M059J (cell line): ENCODE measurements at places on chromosomes 12 and 14. TPM values are rescaled to one million over a fixed set of nuclear protein-coding genes. Genes with fewer than 3 reads are reported as not detected.

DNA sequence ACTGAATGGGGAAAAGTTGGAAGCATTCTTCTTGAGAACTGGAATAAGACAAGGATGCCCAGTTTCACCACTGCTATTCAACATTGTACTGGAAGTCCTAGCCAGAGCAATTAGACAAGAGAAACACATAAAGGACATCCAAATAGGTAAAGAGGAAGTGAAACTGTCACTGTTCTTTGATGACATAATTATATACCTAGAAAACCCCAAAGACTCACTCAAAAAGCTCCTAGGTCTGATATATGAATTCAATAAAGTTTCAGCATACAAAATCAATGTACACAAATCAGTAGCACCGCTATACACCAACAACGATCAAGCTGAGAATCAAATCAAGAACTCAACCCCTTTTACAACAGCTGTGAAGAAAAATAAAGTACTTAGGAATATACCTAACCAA, 157.3 kb upstream of the DDHD1 start:
- no peak for DNase-seq

- DNase-seq: no peak
These were observed 466.5 kb upstream of the SOX5 start for GRCh38 chr12:24415934-24416333.

- DNase-seq: no peak
These were observed 111.1 kb downstream of the KITLG start for GRCh38 chr12:88469154-88469553.

DNA sequence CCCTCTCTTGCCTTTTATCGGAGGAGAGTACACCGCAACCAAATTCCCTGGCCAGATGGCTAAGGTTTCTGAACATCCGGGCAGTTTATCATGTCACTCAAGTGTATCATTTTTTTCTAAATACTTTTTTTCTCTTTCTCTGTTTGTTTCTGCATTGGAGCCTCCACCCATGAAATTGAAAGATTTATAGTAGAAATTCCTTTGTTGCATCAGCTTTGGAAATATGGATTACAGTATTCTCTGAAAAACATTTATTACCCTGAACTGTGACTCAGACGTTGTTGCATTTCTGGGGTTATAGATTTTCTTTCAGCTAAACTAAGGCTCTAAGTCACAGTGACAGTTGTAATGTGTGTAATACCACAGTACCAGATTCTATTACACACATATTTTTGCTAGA, 187.0 kb downstream of the SPTSSA start:
- no peak for DNase-seq

Gene ESRRB
- total RNA-seq: not detected in 2 replicates
